SJSA1 (cell line): ENCODE measurements at places on chromosomes 13 and 19. TPM values are rescaled to one million over a fixed set of nuclear protein-coding genes. Genes with fewer than 3 reads are reported as not detected.

PTGER1 gene
- not detected in 2 replicates for total RNA-seq

RPS19 gene
- 1,363 and 2,314 TPM in 2 replicates for total RNA-seq

SLITRK6 gene
- total RNA-seq: 0.32 TPM in 1 of 2 replicates, not detected in the other

FAM216B gene
- total RNA-seq: 1.4 TPM in 1 of 2 replicates, not detected in the other

GNG8 gene
- not detected in 2 replicates for total RNA-seq

CYP2S1 gene
- not detected in 2 replicates for total RNA-seq

GGN gene
- 0.47 and 0.71 TPM in 2 replicates for total RNA-seq

PALM3 gene
- total RNA-seq: not detected in 2 replicates

POP4 gene
- total RNA-seq: 92.4 and 113 TPM in 2 replicates

RDH8 gene
- total RNA-seq: not detected in 2 replicates

FCGBP gene
- under 0.01 and 0.03 TPM in 2 replicates for total RNA-seq

NFKBIB gene
- 19.3 and 29.8 TPM in 2 replicates for total RNA-seq

ADPRHL1 gene
- total RNA-seq: 6.3 and 10.5 TPM in 2 replicates

ZNF431 gene
- 3.7 and 7.4 TPM in 2 replicates for total RNA-seq

ERICH6B gene
- total RNA-seq: not detected in 2 replicates

ZNF415 gene
- 3.2 and 9.7 TPM in 2 replicates for total RNA-seq

TMEM238 gene
- total RNA-seq: not detected in 2 replicates

CDC42EP5 gene
- total RNA-seq: 1.2 and 8.8 TPM in 2 replicates

PSG6 gene
- total RNA-seq: not detected in 2 replicates

C13orf46 gene
- not detected in 2 replicates for total RNA-seq

PRX gene
- 0.88 and 2.4 TPM in 2 replicates for total RNA-seq

TEX26 gene
- not detected in 2 replicates for total RNA-seq

FFAR3 gene
- not detected in 2 replicates for total RNA-seq

LILRA6 gene
- total RNA-seq: not detected in 2 replicates

MTUS2 gene
- total RNA-seq: not detected in 2 replicates

ZNF607 gene
- not detected in 2 replicates for total RNA-seq

ZNF835 gene
- not detected in 2 replicates for total RNA-seq

ZNF714 gene
- total RNA-seq: 14.4 and 25.8 TPM in 2 replicates

C19orf85 gene
- total RNA-seq: not detected in 2 replicates

KIR3DL2 gene
- not detected in 2 replicates for total RNA-seq

CACNG8 gene
- not detected in 2 replicates for total RNA-seq

C19orf38 gene
- not detected in 2 replicates for total RNA-seq
